Femur (tissue), 1 donor: ENCODE measurements at places on chromosomes 5 and 9.

DNA sequence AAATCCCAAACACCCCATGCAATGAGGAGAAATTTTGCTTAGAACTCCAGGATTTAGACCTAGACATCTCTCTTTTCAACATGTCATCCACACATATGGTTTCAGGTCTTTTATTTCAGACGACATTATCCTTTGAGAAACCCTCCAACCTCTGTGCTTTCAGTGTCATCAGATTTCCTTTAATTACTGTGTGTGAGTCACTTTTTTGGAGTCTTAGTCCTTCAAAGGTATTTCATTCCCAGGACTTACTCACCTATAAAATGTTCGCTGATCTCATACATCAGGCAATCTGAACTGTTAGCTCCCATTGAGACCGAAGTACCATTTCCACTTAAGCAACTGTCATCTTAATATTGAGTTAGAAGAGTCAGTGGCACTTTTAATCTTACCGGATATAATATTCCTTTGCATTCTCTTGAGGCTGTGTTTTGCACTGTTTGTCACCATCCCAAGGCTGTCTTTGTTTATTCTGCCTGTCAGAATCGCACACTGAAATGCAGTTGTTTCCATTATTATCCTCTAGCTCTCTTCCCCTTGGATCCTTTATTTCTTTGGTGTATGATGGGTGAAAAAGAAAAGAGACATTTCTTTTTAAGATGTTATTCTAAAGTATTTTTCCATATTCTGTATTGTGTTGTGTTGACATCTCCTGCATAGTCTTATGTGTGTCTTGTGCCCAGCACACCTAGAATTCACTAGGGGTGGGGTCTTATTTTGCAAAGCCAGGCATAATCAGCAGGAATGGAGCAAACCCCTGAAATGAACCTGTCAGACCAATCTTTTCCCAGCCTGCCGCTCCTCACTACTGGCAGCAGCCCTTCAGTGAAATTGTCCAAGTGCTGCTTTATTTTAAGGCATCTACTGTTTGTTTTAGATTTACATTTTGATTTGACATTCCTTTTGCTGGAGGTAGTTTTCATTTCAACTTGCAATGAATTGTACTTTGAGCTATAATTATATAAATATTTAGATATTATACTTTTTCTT, 155.4 kb downstream of the PAM start:
- no peak for DNase-seq

- no peak for DNase-seq
Observed at GRCh38 chr9:77946296-77946695, 85.3 kb downstream of the GNAQ start.

DNA sequence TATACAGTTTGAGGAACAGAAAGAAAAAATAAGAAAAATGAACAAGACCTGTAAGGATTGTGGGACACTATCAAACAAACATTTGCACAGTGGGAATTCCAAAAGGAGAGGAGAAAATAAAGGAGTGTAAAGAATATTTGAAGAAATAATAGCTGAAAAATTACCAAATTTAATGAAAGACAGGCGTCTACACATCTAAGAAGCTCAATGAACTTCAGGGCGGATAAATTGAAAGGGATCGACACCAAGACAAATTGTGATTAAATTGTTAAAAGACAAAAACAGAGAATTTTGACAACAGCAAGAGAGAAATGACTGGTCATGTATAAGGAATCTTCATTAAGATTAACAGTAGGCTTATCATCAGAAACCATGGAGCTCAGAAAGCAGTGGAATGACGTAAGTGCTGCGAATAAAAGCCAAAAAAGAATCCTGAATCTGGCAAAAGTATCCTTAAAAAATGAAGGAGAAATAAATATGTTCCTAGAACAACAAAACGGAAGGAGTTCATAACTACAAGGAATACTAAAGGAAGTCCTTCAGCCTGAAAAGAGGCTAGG, 3.5 kb upstream of the SLC38A9 start:
- no peak for DNase-seq

DNA sequence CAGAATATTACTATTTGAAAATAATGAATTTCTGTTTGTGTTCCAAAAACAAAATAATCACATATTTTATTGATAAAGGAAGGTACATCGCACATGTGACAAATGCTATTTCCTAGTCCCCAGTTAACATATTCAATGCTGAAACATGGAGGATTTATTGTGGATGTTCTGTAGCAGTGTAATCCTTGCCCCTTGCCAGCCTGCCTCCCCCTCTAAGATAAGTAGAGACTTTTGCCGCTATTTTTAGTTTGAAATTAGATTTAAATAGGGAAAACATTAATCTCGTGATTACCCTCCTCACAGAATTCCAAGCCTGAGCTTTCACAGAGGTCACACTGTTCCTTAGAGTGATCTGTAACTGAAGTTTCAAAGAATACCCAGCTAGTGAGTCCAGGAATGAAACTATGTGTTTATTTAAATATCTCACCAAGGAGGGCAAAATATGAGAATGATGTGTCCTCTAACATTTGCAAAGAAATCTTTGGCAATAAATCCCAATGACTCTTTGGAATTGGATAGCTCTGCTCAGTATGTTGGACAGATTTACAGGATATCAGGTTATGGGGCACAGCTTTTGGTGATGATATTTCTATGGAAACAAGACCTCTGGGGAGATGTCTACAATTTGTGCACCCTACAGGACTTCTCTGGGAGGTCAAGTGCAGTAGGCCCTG, 17.3 kb downstream of the CTXN3 start:
- no peak for DNase-seq

GRCh38 chr5:5220901-5221631, 80.9 kb downstream of the ADAMTS16 start:
- no peak for DNase-seq

DNA sequence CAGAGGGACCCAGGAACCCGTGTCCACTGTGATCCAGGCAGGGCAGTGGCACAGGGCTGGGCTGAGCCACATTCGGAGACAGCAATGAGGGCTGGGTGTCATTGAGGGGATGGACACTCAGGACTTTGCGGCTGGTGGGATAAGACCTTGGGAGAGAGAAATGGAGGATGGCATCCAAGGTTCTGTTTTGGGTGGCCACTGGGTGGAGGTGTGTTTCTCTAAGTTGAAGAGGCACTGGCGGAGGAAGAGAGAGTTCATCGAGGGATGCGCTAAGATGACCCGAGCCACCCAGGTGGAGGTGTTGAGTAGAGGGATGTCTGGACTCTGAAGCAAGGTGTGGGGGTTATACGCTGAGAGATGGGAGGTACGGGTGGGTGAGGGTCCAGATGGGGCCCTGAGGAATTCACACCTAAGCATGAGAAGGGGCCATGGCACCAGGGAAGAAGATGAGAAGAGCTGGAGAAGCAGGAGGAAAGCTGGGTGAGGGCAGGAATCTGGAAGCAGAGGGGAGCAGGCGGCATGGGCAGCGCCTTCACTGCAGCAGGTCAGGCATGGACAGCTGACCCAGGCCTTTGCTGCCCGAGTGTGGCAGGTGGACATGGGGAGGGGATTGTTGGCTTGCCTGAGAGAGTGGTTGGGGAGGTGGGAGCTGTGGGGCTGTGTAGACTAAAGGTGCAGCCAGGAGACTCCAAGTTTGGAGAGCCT, 2.5 kb upstream of the SLC25A48 start:
- DNase-seq = peak; percentile 13

DNA sequence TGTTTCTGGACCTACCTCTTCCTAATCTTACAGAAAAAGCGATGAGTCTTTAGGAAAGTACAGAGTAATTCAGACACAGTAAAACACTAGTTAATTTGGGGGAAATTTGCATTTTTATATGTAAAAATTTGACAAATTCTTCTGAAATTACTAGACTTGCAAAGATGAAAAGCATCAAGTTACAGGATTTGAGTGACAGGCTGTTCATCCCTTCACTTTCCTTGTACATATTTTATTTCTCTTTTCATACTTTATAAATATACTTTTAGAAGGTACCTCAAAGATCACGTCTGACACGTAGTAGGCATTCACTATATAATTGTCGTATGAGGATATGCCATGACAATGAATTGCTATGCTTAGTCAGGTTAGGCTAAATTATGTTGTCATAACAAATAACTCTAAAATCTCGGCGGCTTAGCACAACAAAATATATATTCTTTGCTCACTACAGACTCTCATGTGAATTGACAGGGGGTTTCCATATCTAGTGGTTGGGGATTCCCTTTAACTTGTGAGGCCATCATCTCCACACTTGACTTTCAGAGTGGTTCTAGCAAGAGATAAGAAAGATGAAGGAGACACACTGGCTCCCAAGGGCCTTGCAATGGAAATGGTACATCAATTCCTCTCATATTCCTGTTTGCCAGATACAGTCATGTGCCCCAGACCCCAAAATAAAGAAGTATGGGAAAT, 154.1 kb upstream of the TUT7 start:
- no peak for DNase-seq

- no peak for DNase-seq
Observed at GRCh38 chr9:22111954-22112247, 102.8 kb upstream of the CDKN2B start.

GRCh38 chr5:158614951-158615350, 484.8 kb downstream of the EBF1 start:
- DNase-seq = no peak

DNA sequence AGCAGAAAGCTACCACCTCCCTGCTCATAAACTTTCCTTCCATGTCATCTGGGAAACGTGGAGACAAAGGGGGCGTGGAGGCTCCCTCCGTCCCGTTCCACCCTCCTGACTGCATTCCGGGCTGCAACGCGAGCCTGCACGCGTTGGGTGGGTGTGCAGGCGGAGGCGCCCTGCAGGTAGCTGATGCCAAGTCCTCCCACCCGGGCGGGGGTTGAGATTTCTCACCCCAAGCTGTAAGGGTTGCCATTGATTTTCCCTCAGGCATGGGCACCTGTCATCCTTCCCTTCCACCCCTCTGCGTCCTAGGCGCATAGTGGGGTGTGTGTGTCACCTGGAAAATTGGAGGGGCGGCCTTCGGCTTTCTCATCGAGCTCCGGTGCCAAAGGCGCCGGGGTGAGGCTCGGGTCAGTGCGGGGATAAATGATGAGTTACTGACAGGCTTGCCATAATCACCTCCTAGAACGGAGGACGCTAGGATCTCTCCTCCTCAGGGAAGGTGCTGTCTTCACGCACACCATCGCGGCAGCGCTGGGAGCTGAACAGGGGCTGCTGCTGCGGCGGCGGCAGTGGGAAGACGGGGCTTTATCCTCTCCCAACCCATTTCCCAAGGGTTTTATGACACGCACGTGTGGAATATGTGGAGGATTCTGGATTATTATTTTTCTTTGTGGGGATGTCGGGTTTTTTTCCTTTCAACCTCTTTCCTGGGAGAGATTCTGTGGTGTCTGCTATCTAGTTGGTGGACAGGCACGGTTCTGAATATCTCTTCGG, 973 bp downstream of the PLPPR1 start:
- DNase-seq = no peak

GRCh38 chr5:143741421-143741820, 70.5 kb upstream of the HMHB1 start:
- DNase-seq = no peak

- no peak for DNase-seq
Observed at GRCh38 chr9:81462801-81463200, 226.5 kb downstream of the TLE1 start.

- no peak for DNase-seq
Observed at GRCh38 chr5:9505225-9505624, 40.6 kb downstream of the SEMA5A start.

GRCh38 chr5:159155960-159156359, 53.4 kb downstream of the RNF145 start:
- no peak for DNase-seq

DNA sequence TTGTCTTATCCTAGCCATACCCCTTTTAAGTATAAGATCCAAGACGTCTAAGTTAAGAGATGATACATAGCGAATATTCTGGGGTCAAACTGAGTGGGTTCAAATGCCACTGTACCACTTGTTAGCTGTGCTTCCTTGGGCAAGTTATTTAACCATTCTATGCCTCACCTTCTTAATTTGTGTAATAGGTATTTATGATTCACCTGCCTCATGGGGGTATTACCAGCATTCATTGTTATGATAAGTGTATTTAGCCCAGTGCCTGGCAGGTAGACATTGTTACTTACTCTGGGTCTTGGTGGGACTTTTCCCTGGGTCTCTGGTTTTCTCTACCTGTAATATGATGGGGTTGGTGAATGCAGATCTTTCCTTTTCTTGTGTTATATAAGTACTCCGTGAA, 3.8 kb downstream of the LARP1 start:
- DNase-seq = no peak

DNA sequence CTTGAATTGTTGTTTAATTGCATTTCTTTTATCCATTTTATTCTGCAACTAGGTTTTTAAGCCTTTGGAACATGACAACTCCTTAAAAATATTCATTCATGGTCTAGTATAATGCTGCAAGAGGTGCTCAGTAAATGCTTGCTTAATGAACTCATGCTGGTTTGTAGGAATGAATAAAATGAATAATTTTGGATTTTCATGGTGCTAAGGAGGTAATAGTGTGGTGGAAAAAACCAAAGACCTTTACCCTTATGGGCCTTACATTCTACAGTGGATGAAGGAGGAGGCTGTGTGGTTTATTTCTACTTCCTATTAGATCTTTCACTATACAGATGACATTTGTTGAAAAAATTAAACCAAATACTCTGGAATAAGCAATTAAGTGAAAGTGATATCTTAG, 43.4 kb downstream of the LRRTM2 start:
- no peak for DNase-seq

GRCh38 chr5:139787568-139788293, 7.9 kb upstream of the PSD2 start:
- DNase-seq = peak; percentile 92

GRCh38 chr5:94010814-94011213, 269.4 kb upstream of the POU5F2 start:
- DNase-seq = no peak

DNA sequence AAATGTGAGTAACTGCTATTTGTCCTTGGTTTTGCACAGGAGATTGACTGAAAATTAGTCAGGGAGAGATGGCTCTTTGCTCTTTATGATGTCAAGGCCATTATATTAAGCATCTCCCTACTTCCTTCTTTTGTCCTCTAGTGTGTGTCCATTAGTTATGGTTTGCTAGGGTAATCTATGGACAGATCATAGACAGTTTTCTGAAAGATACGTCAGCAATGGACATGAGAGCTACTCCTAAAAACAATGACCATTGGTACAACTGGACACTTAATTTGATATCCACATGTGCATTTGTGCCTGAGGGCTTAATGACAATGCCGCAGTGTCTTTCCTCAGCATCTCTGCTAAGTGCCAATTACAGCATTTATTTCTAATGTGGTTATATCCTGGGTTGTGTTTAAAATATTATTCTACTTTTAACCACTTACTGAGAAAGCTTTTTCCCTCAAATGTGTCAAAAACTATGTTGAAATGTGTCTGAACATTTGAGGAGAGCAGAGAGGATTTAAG, 218.2 kb upstream of the RFX3 start:
- no peak for DNase-seq
